ENCODE measurements at places on chromosomes 3 and 15. TPM values are rescaled to one million over a fixed set of nuclear protein-coding genes. Genes with fewer than 3 reads are reported as not detected.

GRCh38 chr3:197549261-197549885 lies 6.4 kb downstream of the BDH1 start:
- DNase-seq = no peak

GRCh38 chr3:11077466-11077865 lies 76.8 kb upstream of the HRH1 start:
- DNase-seq = no peak

GRCh38 chr15:48414015-48414414 lies 82.8 kb downstream of the DUT start:
- DNase-seq = no peak

DNA sequence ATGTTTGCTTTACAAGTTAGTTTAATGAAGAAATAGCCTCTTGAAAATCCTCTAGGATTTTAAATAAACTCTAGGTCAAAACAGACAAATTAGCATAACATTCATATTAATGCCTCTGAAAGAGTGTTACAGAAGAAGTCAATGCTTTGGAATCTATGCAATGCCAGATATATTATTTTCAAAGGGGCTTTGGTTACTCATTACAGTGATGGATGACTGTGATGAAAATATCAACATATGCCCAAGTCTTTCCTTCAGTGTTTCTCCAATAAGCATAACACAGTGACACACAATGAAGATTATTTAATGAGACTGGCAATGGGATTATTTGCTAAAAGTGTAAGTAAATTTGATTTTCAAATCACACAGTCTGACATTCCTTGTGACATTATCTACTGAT lies 1247.2 kb downstream of the ROBO2 start:
- no peak for DNase-seq

DNA sequence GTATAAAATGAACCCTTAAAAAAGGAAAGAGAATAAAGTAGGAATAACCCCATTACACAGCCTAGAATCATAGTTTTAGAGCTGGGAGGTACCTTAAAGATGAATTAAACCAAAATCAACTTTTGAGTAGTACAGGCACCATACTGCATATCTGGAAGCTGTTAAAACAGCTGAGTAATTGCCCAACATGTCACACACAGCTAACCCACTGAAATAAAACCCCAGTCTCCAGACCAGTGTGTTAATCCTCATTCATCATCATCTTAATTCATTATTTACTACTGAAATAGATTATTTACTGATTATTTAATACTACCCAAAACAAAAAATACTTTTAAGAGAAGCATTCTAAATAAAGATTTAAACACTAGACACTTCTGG lies 52.8 kb downstream of the GPR160 start:
- no peak for DNase-seq

- DNase-seq = no peak
Measured at GRCh38 chr3:18544146-18544545, 119.0 kb upstream of the SATB1 start.

DNA sequence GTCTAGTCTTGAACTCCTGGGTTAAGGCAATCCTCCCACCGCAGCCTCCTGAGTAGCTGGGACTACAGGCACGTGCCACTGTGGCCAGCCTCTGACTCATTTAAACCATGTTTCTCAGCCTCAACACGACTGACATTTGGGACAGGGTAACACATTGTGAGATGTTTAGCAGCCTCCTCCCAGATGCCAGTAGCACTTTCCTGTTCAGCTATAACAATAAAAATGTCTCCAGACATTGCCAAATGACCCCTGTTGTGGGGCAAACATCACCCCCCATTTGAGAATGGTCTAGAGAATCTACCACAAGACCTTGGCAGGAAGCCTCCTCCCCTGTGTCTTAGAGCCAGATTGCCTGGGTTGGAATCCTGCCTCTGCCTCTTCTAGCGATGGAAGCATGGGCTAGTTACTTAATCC lies 8.4 kb downstream of the TMEM40 start:
- no peak for DNase-seq

DNA sequence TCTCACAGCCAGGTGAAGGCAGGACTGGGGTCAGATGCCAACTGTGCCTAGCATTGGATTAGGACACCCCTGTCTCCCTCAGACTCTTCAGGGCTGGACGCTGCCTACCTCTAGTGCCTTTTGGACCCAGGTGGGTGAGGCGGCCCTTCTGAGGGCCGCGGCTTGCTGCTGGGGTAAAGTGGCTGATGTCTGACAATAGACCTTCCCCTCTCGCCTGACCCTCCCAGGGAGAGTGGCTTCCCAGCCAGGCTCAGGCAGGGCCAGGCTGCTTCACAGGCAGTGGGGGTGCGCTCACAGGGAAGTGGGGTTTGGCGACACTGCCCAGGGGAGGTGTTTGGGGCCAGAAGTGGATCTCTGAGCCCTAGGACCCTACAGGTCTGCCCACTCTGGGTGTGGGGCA lies 43.3 kb upstream of the C15orf39 start:
- no peak for DNase-seq

- peak; percentile 81 for DNase-seq
Measured at GRCh38 chr3:38651153-38651789, 1.8 kb upstream of the SCN5A start.

DNA sequence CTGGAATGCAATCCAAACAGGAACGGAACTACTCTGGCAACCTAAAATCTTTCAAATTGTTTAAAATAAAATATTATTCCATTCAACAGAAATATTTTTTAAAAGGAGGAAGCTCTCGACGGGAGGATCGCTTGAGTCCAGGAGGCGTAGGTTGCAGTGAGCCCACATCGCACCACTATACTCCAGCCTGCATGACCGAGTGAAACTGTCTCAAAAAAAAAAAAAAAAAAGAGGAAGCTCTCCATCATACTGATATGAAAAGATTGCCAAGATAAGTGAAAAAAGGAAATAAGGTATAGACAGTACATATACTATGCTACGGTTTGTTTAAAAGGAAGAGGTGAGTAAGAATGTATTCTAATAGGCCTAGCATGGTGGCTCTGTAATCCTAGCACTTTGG lies 3.6 kb downstream of the RAD18 start:
- DNase-seq = no peak

GRCh38 chr3:139299261-139300132 lies 44.3 kb upstream of the MRPS22 start:
- no peak for DNase-seq

- DNase-seq = no peak
Measured at GRCh38 chr15:51390966-51391422, 49.5 kb downstream of the GLDN start.

DNA sequence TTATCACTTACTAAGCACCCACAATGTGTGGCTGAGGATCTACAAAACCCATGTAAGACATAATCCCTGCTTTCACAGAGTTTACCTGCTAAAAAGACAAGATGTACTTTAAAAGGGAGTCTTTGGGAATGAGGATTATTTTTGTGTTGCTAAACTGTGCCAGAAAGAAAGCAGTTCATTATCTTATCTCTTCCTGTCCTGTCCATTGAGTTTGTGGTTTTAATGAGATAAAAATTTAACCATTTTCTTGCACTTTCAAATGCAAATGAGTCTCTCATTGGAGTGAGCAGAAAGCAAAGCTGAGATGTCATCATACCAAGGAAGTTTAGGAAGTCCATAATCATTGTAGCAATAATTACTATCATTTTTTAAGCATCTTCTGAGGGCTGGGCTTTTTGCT lies 231.2 kb upstream of the ADAMTS9 start:
- DNase-seq = no peak

GRCh38 chr3:143991713-143992112 lies 20.1 kb downstream of the DIPK2A start:
- no peak for DNase-seq

GRCh38 chr3:53045518-53046170 lies at the start of gene SFMBT1:
SFMBT1 (minus strand) TSS chr3:53046073; CDS start chr3:52969128, 76,945 bp downstream.
- DNase-seq = peak; percentile 76

- no peak for DNase-seq
Measured at GRCh38 chr3:128232376-128233178, 79.3 kb downstream of the EEFSEC start.

- DNase-seq = no peak
Measured at GRCh38 chr15:73941871-73942635, 15.8 kb downstream of the LOXL1 start.

- no peak for DNase-seq
Measured at GRCh38 chr3:12484983-12485327, 675 bp downstream of the TSEN2 start.

- DNase-seq = no peak
Measured at GRCh38 chr15:90154861-90155626, 46.1 kb upstream of the SEMA4B start.

DNA sequence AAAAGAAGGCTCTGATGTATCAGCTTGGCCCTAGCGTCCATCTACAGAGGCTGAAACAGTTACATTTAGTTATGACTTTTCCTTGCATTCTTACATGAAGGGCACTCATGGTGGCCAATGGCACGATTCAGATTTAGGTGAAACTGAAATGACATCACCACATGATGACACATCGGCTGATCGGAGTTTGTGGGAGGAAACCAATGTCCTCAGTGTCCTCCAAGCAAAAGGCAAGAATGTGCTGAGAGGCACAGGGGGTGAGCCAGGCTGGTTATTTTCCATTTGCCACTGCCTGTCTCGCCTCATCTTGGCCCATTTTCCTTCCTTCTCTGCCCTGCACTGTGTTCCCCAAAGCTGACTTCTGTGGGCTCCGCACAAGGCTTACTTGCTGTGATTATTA lies 34.4 kb downstream of the TARS3 start:
- no peak for DNase-seq

The NPAP1 gene
- 8.6 TPM for total RNA-seq

The GRIP2 gene
- 2.4 TPM for total RNA-seq

The GHSR gene
- 0.31 TPM for total RNA-seq

The IQCH gene
- total RNA-seq = 23.5 TPM

The GPR156 gene
- total RNA-seq = 5.5 TPM

The THRB gene
- 1.3 TPM for total RNA-seq

The CCNB2 gene
- total RNA-seq = 47.2 TPM

The TLR9 gene
- 0.08 TPM for total RNA-seq

The CADPS gene
- 21.6 TPM for total RNA-seq

The ZMYND10 gene
- total RNA-seq = 241 TPM

The GOLGA8S gene
- 9.2 TPM for total RNA-seq

The FAM81A gene
- 5.1 TPM for total RNA-seq

The UBAP1L gene
- 12.1 TPM for total RNA-seq

The SCAANT1 gene
- total RNA-seq = not detected

The CYP1A2 gene
- total RNA-seq = 0.31 TPM

The ISLR2 gene
- 12.8 TPM for total RNA-seq

The IGF1R gene
- total RNA-seq = 157 TPM

The FOXL2NB gene
- 2.8 TPM for total RNA-seq

All from testis (tissue), 5 donors.